Fibroblast of skin of left biceps (primary cell): ENCODE measurements at places on chromosomes 16 and 17.

DNA sequence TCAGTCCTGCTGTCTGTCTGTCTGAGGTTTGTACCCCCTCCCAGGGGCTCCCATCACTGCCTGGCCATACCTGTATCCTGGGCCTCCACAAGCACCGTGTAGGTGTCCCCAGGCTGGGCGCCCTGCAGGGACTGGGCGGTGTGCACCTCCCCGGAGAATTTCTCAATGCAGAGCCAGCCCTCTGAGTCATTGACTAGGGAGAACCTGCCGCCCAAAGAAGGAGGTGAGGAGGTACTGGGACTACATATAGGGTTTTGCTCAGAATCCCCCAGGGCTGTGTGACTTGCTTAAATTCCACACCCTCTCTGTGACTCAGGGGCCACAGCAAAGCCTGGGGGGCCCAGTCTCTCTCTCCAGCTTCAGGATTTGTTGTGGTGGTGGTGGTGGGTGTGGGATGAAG, 7.6 kb downstream of the CDH16 start:
- no peak for DNase-seq

DNA sequence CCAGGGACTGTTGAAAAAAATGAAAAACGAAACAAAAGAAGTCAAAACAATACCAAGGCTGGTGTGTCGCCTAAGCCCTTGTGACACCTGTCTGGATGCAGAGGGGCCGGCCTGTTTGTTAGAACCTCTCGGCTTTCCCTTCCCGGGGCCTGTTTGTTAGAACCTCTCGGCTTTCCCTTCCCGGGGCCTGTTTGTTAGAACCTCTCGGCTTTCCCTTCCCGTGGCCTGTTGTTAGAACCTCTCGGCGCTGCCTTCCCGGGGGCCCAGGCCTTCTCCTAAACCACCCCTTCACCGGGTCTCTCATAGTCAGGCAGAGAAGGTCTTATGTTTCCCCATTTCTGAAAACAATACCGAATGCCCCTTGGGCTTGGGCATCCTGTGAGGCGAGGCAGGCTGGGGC, 180.0 kb downstream of the BANP start:
- no peak for DNase-seq

DNA sequence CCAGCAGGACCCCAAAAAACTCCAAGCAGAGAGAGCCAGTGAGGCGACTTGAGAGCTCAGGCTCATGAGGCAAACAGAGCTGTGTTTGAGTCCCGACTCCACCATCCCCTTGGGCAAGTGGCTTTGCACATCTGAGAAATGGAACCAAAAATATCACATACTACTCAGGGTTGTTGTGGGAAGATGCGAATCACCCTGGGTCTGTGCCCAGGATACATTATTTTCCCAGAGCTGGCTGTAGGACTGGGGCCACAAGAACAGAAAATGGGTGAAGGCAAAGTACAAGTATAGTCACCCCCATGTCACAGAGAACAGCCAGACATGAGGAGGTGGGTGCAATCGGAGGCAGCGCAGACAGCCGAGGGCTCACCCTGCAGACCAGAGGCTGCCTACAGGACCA, 127.3 kb downstream of the GAS7 start:
- no peak for DNase-seq

DNA sequence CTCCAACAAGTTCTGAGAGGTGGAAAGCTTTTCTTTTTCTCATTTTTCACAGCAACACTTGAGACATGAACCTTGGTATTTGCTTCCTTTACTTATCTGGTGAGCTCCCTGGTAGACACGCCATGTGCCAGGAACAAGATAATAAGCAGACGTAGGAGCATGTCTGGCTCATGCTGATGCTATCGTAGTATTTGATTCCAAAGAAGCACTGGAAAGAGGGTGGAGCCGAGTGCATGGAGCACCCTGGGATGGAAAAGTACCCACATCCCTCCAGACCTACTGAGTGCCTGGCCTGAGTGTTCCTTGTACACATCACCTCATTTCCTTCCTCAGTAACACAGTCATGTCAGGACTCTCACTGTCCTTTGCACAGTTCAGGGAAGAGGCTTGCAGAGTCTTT, 231.0 kb downstream of the CBLN1 start:
- no peak for DNase-seq

DNA sequence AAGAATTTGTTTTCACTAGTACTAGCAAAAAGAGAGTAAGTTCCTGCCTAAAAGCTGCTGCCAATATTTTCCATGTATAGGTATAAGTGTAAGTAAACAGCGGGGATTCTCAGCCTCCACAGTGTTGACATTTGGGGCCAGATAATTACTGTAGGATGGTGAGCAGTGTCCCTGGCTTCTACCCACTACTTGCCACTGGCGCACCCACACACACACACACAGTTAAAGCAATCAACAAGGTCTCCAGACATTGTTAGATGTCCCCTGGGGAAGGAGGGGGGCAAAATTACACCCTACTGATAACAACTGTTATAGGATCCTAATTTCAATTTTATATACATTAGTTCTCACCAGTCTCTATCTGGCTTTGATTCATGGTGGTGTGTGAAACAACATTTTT, 417.0 kb upstream of the PSMD7 start:
- no peak for DNase-seq

DNA sequence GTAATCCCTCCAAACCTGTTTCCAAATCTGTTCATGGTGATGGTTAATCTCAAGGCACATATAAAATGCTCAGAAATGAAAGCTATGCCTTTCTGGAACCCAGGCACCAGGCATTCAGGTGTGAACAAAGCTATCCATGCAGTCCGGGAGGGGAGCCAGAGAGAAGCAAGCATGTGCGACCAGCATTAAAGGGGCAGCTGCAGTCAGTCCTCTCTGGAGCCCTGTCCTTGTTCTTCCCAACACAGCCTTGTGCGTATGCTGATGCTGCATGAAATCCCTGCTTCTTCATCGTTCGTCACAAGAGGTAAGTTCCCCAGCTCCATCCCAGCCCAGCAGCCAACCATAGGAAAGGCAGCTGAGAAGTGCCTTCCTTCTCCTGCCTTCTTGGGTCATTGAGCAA, 148.7 kb downstream of the GRIN2A start:
- no peak for DNase-seq

GRCh38 chr16:82636958-82637357, 10.2 kb downstream of the CDH13 start:
- no peak for DNase-seq

- DNase-seq = no peak
Observed at GRCh38 chr16:4060009-4060408, 56.2 kb downstream of the ADCY9 start.

GRCh38 chr17:75614006-75614405, 19.2 kb upstream of the SMIM5 start:
- DNase-seq = no peak

GRCh38 chr16:89742948-89743347, 21.6 kb downstream of the ZNF276 start:
- no peak for DNase-seq
